ENCODE measurements at places on chromosomes 2 and 18.

DNA sequence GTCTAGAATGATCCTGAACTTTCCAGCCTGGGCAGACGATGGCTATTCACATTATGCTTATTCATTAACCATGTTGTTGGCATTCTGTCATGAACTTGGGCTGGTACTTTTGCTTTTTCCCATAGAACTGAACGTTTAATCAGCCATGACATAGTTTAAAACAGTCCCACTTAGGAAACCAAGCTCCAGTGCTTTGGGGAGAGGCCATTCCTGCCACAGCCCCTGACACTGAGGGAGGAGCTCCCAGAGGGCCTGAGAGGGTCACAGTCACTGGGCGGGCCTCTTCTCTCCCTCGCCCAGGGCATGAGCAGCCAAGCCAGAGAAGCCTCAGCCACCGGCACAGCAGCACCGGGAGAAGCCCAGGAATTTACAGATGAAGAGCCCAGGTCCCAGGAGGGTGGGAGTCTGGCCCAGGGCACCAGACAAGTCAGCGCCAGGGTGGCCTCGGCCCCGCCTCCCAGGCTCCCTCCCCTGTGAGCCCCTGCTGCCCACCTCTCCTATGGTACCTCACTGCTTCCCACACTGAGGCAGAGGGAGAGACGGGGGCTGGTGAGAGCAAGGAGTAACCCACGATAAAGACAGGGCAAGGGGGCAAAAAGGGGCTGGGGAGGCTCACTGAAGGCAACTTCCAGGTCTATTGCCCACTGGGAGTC is 33.6 kb downstream of the MAL start:
- no peak for DNase-seq

- no peak for DNase-seq
Measured at GRCh38 chr2:45774688-45775244, 123.3 kb downstream of the PRKCE start.

DNA sequence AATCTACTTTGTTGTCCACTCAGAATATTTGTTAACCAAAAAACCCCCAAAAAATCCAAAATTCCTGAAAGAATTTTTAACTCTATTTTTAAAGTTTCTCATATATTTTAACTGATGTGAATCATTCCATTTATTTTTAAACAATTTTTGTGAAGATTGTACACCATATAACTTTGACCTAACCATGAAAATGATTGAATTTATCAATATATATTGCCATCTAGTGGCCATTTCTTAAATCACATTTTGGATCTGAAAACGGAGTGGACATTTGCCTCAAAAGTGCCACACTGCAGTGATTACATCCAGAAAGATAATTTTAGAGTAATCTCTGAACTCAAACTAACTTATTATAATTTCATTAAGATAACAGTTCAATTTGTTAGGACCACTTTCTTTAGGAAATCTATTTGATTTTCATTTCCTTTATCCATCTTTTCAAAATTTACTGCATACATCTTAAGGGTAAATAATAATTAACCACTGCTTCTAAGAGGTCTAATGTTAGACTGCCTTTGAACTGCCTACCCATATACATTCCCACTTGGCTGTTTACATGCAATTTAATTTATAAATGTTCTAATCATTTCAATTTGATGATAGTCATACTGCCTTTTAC is 71.1 kb downstream of the DSC3 start:
- no peak for DNase-seq

- no peak for DNase-seq
Measured at GRCh38 chr18:13532406-13533075, 193.8 kb downstream of the FAM210A start.

DNA sequence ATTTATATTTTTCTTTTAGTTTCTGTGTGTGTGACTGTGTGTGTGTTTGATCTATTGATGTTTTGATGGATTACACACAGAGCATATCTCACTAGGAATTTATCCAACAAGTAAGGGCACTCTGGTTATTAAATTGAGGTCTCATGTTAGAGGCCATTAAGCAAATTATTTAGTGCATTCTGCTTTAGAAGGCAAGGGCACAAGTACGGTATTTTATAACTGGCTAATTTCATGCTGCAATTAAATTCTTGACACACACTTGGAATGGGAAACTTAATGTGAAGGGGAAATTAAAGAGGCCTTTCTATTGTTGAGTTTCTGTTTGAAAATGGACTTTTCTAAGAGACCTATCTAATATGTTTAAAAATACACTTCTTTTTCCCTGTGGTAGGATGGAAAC is 25.8 kb downstream of the NYAP2 start:
- DNase-seq, result no peak

DNA sequence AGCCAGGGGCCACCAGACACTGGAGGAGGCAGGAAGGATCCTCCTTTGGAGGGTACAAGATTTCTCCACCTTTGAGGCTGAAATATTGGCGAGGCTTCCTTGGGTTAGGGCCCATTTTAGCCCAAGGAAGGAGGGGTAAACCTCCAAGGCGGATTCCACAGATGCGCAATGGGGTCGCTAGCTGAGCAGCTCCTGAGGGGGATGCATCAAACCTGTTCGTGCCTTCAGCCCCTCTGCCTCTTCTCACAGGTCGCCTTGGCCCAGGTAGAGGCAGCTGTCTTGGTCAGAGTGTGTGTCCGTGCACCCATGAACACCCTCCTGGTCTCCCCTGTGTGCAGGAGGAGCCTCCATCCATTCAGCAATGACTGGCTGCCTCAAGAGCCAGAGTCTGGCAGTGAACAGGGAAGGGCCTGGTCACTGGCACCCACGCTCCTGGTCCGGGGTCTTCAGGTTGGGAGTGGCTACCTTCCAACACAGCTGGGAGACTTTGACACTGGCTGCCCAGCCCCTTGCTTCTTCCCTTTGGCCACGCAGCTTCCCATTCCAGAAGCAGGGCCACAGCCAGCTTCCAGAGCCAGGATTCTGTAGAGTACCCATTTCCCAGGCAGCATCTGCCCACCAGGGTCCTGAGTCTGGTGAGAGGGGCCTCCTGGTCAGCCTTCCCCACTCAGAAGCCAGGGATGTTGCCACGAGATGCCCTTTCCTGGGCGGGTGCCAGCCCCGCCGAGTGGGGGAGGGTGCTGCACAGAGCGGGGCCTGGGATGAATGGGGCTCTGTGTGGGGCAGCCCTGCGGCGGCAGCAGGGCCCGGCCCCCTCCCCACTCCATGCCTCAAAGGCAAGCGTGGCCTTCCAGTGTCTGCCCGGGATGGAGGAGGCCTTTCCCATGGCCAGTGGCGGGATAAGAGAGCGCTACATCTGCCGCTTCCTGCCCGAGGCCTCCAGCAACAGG is 95.8 kb upstream of the GPC1 start:
- DNase-seq, result no peak

- no peak for DNase-seq
Measured at GRCh38 chr2:180679693-180680092, 300.7 kb upstream of the UBE2E3 start.

GRCh38 chr2:71547616-71548285 is 94.4 kb downstream of the DYSF start:
- DNase-seq, result no peak

GRCh38 chr18:51266773-51267172 is 69.3 kb upstream of the MEX3C start:
- DNase-seq, result no peak

DNA sequence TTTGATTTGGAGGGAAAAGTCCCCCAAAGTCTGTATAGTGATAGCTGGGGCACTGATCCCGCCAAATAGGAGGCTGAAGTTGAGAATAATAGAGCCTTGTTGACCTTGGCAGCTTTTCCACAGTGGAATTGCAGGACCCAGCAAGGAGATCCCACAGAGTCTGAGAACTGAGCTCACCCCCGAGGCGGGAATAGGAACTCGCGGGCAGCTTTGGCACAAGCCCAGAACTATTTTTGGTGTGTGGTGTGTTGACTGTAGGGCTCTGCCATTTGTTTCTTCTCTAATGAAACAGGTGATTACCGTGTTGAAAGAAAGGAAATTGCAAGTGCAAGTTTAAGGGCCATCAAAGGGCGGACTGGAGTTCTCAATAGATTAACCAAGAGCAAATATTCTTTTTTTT is 34.0 kb downstream of the SH3RF3 start:
- no peak for DNase-seq

- DNase-seq, result no peak
Measured at GRCh38 chr2:187964746-187965145, 326.9 kb upstream of the GULP1 start.

DNA sequence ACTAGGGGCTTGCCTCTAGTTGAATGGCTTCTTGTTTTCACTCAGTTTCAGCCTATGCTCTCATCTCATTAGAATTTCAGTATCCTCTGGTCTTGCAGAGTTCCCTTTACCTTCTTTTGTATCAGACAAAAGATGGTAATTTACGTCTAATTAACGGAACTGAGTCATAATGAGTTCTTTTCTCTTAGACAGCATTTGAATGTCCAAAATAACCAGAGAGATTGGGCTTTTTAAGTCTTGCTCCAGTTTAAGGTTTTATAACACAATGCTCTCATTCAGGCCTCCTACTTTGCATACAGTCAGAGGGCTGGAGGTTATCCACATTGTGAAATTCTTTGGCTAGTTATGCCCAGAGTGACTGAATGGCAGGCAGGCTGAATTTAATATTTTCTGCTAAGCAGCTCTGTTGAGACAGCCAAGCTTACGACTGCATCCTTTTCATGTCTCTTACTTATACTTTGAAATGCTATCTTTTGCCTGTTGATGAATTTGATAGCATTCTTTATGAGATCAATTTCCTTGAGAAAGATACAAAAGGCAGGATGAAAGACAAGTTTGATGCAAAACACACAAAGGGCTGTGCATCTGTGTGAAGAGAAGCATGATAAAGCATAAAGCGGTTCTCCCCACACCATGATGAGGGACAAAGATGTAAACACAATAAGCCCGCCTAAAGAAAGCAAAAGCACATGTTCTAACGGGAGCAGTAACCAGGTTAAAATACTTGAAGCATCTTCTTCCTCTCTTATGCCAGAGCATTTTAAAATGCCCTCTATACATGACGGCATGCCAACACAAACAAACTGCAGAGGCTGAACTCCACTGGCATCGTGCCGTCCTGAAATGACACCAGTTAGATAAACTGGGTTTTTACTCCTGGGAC is 90.0 kb downstream of the CDH2 start:
- DNase-seq, result no peak

DNA sequence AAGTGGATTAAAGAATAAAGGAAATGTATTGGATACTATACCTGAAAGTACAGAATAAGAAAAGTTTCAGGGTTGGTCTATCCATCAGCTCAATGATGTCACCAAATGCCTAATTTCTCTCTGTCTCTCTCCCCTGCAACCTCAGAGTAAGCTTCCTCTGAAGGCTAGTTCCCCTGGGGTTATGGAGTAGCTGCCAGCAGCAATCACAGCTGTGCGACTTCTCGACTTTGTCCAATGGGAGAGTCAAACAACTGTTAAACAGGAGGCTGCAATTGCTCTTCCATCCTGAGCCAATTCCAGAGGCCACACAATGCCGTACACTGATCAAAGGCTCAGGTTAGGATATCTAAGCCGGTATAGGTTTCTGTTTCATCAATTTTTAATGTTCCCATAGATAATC is 95.3 kb upstream of the FANCL start:
- DNase-seq, result no peak

DNA sequence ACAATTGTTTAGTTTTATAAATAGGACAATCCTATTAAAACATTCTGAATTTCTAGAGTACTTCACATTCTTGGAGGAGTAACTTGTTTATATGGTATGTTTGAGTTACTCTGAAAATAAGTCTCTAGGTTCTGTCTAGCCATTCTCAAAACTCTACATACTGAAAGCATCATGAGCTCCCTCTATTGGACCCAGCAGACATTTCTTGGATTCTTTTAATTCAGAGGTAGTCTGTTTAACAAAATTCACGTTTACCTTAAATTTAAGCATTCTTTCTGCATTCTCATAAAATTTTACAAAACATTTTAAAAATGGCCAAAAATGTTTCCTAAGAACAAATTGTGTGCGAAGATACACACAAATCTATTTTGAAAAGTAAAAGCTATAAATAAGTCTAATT is 15.3 kb downstream of the SP9 start:
- DNase-seq, result no peak

- no peak for DNase-seq
Measured at GRCh38 chr18:26637324-26637723, 89.0 kb upstream of the KCTD1 start.

DNA sequence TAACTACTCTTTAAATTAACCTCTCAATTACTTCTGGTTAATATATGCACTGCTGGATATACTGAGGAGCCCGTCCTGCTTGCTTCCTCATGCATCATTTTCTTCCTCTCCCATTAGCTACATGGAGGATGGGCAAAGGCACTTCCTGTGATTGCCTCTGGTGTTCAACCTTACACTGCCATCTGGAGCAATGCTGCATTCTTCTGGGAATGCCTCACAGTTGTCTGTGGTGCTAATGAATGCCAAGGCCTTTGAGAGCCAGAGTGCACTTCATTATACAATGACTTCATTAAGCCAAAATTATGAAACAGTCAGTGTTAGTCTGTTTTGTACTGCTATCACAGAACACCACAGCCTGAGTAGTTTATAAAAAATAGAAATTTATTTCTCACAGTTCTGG is 134.8 kb upstream of the DOCK10 start:
- DNase-seq, result no peak

DNA sequence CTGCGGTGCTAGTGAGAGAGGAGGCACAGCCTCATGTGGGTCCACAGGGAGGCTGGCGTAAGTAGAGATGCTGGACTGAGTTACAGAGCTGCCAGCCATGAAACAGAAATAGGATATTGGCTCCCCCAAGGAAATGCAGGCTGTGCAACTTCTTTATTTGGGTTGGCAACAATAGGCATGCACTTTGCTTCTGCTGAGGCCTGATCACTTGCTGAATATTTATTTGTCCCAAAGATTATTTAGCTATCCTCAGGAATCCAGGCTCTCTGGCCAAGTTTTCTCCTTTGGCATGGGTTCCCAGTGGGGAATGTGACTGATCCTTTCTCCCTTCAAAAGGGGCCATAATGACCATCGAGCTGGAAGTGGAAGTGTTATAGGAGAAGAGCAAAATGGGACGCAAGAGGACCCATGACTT is 60.0 kb downstream of the MAPK4 start:
- DNase-seq, result no peak

GRCh38 chr2:219772103-219772635 is 144.7 kb downstream of the SLC4A3 start:
- no peak for DNase-seq

GRCh38 chr2:9739531-9739964 is 103.7 kb upstream of the TAF1B start:
- DNase-seq, result peak; percentile 69

DNA sequence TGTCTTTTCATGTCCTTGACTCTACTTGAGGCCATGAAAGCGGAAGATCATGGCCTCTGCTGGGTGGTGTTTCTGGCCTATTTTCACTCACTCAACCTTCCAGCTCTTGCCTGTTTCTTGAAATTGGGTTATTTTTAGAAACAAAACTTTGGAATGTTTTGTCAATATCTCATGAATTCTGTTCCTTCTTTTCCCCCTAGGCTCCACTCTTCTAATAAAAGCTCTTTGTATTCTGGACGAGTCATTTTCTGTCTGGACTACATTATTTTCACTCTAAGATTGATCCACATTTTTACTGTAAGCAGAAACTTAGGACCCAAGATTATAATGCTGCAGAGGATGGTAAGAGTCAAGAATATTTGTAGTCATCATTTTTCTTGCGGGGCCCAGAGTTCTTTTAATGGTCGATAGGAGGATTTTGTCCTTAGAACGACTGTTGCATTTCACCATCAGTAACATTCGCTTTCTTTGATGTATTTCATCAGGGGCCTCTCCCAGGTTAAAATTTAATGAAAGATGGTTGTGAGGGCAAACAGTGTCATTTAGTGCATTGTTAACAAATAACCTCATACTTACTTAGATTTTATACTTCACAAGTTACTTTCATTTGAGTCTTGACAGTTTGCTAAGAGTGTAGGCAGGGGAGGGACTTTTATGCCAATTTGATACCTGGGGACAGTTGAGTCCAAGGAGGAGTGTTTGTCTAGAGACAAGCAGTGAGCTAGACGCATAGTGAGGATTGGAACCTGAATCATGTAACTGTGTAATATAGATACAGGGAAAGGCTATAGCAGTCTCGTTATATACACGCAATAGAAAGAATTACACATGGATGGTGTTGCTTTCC is 64.6 kb downstream of the TRPM8 start:
- no peak for DNase-seq

Measured in CD4-positive, alpha-beta T cell treated with Interleukin-17A for 4 hours (primary cell).